ENCODE measurements at places on chromosomes 4 and X. TPM values are rescaled to one million over a fixed set of nuclear protein-coding genes. Genes with fewer than 3 reads are reported as not detected.

Gene DGKK
- polyA plus RNA-seq: not detected

Gene ACOX3
- polyA plus RNA-seq: 33.6 TPM

Gene DOCK11
- polyA plus RNA-seq: 34.0 TPM

Gene EIF1AX
- 42.1 TPM for polyA plus RNA-seq

Gene MXRA5
- polyA plus RNA-seq: 0.05 TPM

Gene SOX3
- polyA plus RNA-seq: not detected

Gene DUSP21
- not detected for polyA plus RNA-seq

Gene PI4K2B
- 20.3 TPM for polyA plus RNA-seq

Measured in aorta (tissue), 5 donors.